ENCODE measurements at places on chromosomes 4 and X.

- DNase-seq = no peak
These were observed 282.0 kb downstream of the GALNTL6 start for GRCh38 chr4:172095161-172095560.

- DNase-seq = peak; percentile 67
These were observed 1.1 kb downstream of the ZCCHC18 start for GRCh38 chrX:104113222-104113965.

GRCh38 chrX:123773258-123773988 lies 40.6 kb upstream of the THOC2 start:
- DNase-seq = peak; percentile 63

DNA sequence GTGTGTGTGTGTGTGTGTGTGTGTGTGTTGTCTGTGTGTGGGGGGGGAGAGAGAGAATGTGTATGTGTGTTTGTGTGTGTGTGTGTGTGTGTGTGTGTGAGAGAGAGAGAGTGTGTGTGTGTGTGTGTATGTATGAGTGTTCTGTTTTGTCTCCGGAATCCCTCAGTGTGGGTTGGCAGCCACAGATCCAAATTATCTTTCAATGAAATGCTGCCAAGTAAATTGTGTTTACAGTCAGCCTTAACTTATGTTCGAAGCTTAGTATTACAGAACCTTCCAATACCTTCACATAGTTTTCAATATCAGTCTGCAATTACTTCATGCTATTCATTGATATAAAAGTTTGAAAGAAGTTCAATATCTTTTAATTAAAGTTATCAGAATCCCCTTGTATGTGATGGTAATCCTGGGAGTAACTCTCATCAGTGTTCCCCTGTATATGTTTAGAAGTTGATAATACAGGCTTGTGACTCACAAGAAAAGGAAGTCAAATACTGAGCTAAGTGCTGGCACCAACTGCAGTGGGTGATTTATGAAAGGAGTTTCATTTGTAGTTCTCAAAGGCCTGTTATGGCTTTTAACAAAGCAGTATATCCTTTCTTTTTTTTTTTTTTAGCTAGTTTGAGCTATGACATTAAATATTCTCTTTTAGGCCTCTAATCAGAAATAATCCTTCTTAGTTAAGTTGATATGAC lies 51.6 kb upstream of the HTR2C start:
- no peak for DNase-seq

- peak; percentile 17 for DNase-seq
These were observed 52.5 kb upstream of the GRPEL1 start for GRCh38 chr4:7120341-7120740.

DNA sequence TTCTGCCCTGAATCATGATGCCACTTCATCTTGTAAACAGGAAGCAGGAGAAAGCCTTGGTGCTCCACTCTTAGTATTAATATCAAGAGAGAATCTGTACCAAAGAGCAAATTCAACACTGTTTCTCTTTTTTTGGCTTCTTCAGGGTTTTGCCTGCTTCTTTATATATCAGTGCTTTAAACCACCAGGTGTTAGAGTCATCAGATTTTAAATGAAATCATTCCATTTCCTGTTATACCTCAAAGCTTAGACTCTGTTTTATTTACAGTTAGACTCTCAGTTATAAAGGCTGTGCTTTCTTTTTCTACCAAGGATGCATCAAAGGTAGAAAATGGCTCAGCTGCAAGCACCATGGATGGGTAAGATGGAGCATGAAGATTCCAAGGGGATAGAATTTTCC lies 350.9 kb downstream of the CAMK2D start:
- no peak for DNase-seq

GRCh38 chrX:123797543-123798447 lies 62.1 kb upstream of the XIAP start:
- peak; percentile 65 for DNase-seq
